ENCODE measurements at places on chromosomes 1 and 21.

DNA sequence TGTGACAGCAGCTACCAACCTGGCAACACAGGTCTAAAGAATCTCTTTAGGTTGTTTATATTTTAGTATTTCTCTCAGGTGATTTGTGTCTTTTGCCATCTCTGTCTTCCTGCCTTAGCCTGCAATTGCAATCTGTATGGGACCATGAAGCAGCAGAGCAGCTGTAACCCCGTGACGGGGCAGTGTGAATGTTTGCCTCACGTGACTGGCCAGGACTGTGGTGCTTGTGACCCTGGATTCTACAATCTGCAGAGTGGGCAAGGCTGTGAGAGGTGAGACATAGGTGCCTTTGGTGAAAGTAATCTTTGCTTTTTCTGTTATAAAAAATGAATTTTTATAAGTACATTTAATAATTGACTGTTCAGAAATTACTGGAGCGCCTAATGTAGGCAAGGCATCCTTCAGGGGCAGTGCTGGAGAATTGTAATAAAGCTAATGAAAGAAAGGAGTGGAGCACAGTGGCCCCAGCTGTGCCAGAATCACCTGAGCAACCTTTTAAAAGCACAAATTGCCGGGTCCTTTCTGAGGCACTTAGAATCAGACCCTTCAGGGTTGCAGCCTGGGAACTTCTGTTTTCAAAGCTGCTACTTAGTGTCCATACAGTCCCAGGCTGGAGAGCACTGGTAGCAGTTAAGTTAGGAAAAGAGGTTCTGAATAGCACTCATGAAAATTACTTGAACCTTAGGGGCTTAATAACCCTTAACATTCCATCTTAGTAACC, 60.6 kb upstream of the LAMC2 start:
- DNase-seq: no peak

DNA sequence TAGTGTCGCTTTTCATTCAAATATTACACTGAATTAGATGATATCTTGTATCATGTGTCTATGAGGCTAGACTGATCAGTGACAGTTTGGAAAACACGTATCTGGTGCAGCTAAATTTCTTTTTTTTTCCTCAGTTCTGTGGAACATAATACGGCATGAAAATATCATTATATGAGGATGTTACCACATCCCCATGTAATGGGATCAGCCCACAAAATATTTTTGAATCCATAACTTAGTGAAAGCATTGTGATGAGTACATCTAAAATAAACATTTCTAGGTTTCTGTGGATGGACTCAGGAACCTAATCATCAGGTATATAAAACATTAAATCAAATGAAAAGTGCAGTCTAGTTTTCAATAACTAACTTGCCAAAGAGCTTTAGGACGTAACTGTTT, 356.3 kb downstream of the USP25 start:
- no peak for DNase-seq

GRCh38 chr21:34959607-34960006, 89.5 kb downstream of the RUNX1 start:
- no peak for DNase-seq

DNA sequence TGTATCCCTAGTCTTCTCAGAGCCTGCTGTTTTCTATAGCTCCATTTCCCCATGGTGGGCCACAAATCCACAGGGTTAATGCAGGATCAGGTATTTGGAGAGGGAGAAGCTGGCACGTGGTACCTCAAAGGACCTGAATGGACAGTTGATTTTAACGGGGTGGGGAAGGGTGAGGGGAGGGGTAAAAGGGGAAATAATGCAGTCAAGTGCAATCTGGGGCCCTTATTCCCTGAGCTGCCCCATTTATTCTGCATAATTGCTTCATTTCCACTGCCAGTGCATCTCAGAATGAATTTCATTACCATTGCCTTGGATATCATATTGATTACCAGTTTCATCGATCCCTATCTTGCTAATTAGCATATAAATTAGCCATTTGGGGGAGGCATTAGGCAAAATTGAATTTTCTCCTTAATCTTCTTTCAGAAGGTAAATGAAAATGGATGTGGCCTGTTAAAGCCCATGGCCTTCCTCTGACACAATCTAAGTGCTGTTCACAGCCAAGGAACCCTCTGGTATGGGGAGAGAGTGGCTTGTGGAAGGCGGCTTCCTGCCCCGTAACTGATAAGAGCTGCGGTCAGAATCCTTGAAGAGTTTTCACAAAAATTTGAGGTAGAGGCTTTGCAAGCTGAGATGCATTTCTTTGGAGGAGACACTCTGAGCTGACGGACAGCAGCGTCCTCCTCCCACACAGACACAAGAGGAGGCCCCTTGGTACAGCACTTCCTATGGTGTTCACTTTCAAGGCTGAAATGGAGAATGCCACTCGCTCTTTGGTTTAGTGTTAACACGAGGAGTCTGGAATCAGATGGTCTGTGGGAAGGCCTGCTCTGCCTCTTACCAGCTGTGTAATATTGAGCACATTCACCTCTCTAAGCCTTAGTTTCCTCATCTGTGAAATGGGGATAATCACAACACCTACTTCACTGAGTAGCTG, 34.4 kb downstream of the PHC2 start:
- no peak for DNase-seq

DNA sequence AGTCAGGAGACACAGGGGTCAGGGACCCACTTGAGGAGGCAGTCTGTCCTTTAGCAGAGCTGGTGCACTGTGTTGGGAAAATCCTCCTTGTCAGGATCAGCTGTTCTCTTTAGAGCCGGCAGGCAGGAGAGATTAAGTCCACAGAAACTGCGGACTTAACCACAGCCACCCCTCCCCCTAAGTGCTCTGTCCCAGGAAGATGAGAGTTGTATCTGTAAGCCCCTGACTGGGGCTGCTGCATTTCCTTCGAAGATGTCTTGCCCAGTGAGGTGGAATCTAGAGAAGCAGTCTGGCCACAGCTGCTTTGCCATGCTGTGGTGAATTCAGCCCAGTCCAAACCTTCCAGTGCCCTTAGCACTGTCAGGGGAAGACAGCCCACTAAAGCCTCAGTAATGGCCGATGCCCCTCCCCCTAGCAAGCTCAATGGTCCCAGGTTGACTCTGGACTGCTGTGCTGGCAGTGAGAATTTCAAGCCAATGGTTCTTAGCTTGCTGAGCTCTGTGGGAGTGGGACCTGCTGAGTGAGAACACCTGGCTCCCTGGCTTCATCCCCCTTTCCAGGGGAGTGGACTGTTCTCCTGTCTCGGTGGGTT, 172.8 kb downstream of the ST6GALNAC3 start:
- DNase-seq: no peak

DNA sequence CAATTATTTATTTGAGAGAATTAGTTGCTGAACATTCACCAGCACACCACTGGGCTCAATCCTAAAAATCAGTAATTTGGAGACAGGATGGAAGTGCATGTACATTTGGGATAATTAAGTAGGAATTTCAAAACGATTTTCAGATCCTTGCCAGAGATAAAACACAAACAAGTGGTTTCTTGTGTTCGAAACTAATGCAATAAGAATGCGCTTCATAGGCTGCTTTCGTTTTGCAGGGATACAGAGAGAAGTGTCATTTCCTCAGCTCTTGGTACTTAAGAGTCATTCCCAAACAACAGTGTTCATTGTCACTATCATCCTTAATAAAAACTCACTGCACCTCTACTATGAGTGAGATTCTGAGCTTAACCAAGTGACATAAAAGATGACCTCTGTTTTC, 20.6 kb upstream of the USP24 start:
- DNase-seq: no peak

- no peak for DNase-seq
Measured at GRCh38 chr1:198929961-198930599, 291.2 kb downstream of the PTPRC start.

DNA sequence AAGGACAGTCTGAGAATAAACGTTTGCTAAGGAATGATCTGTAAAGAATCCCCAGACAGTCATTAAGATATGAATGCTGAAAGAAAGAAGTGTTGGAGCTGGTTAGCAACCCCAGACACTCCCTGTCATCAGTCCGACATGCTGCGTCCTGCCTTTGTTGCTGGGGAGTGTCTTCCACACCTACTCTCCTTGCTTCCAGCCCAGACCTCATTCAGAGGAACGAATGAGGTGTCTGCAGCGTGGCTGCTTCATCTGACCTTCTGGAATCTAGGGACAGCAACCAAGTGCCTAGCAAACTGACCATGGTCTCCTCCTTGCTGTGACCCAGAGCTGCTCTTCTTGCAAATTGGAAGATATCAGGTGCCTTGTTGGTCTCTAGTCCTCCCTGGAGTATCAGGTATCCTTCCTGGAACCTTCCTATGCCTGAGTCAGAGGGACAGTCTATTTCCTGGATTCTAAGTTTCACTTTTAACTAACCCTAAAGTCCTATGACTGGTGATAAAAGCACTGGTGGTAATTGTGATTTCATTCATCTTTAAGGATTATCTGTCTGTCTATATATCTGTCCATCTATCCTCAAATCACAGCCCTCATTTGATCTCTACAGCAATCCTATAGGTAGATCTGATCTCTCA, 45.3 kb downstream of the NFASC start:
- DNase-seq: no peak

DNA sequence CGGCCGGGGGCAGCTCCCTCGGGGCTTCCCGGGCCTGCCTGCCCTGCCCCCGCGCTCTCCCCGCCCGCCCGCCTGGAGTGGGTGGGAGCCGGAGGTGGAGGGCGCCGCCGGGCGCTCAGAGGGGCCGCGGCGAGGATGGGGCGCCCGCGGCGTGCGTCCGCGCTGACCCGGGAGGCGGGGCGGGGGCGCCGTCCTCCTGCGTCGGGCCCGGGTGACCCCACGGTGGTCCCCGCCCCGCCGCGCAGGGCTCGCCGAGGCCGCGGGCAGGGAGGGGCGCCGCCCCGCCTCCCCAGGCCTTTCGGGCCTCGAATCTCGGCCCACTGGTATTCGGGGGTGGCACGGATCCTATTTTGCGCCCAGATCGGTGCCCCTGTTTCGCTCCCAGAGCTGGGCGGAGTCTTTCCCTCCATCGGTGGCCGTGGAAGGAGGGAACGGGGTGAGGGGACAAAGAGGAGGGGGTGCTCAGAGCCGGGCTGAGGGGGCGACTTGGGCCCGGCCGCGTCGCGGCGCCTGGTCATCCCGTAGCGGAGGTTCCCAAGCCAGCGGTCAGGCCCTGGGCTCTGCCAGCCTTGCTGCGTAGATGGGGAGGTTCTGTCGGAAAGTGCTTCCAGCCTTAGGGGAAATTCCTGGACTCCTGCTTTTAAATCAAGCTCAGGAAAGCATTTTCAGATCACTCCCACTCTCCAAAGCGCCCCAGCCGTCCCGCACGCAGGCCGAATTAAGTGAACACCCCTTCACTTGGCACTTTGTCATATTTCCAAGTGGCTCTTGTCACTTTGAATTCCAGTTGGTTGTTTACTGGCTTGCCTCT, 545 bp downstream of the PATJ start:
- DNase-seq: no peak

DNA sequence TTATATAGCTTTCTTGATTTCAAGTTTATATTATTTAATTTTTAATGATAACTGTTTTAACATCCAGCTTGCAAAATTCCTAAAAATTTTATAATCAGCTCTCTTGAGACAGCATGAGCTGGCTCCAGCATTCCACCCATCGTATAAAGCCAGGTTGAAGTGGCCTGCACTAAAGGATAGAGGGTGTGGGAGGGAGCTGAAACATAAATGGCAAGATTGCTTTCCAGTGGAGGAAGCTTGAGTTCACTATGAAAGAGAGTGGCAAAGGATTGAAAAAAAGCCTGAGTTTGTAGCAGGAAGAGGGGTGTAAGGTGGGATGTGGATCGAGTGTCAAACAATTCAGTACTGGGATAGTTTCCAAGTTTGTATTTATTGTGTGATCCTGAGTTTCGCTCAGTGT, 48.5 kb upstream of the ZNF644 start:
- no peak for DNase-seq

- no peak for DNase-seq
Measured at GRCh38 chr1:230365723-230366307, 60.3 kb downstream of the PGBD5 start.

- no peak for DNase-seq
Measured at GRCh38 chr1:54110996-54111395, 41.8 kb downstream of the CDCP2 start.
